ENCODE measurements at places on chromosomes 3 and 15.

GRCh38 chr15:67945951-67946700 is 106.3 kb upstream of the RNU6-1 start:
- DNase-seq: no peak

GRCh38 chr3:175606650-175607318 is 747.6 kb downstream of the NAALADL2 start:
- DNase-seq: no peak

- DNase-seq: no peak
These were observed 446.8 kb downstream of the WDR72 start for GRCh38 chr15:53312707-53313106.

- no peak for DNase-seq
These were observed 32.2 kb downstream of the DNAJB8 start for GRCh38 chr3:128434524-128434923.

GRCh38 chr3:46351646-46352045 is 2.3 kb upstream of the CCR2 start:
- no peak for DNase-seq

GRCh38 chr3:107892955-107893624 is 197.7 kb downstream of the CD47 start:
- no peak for DNase-seq

DNA sequence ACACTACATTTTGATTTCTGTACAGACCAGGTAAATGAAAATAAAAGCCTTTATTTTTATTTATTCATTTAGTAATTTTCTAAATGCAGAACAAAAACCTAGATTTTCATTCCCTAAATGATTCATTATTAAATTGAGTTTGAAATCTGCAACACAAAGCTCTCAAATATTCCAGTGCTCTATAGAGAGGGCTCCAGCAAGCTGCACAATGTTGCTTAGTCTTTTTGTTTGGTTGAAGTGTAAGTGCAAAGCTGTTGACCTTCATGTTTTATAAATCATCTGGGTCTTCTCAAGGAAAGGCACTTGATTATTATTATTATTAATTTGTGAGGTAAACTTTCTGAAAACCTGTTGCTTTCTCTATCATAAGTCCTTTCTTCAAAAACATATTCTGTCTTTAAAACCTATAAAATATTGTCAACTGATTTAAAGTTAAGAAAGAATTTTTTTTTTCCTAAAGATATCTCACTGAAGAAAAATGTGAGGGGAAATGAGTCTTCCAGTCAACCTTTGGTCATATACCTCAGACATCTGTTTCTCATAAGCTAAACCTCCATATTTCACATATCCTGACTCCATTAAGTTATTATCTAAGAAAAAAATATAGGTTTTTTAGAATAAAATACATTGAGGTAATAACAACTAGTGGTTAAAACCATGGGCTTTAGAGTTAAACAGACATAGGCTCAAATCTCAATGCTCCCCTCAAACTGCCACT is 100.7 kb downstream of the ZIC4 start:
- no peak for DNase-seq

- no peak for DNase-seq
These were observed 3.4 kb downstream of the LINGO1 start for GRCh38 chr15:77629070-77630030.

GRCh38 chr15:77866186-77866585 is 211.3 kb downstream of the TBC1D2B start:
- no peak for DNase-seq

- DNase-seq: no peak
These were observed 1.1 kb downstream of the TM6SF1 start for GRCh38 chr15:83108266-83109219.

GRCh38 chr15:68986322-68986721 is 28.2 kb upstream of the NOX5 start:
- no peak for DNase-seq

- DNase-seq: no peak
These were observed 54.6 kb downstream of the WNT7A start for GRCh38 chr3:13825311-13825579.

- no peak for DNase-seq
These were observed 9.3 kb downstream of the RFTN1 start for GRCh38 chr3:16504242-16504641.

DNA sequence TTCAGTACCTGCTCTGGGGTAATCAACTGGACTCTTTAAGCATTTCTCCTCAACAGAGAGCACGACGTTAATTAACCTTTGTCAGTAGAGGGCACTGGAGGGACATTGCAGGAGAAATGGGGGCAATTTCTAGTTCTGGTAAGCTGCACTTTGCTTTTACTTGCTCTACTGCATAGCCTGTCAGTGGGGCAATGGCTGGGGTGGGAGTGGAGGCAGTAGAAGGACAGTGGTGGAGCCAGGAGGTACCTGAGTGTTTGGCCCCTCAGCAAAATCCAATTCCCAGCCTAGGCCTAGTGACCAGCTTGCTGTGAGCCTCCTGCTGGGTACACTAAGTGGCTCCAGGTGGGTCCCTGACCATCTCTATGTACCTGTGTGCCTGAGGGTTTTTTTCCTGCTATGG is 18.3 kb upstream of the MED12L start:
- DNase-seq: no peak

DNA sequence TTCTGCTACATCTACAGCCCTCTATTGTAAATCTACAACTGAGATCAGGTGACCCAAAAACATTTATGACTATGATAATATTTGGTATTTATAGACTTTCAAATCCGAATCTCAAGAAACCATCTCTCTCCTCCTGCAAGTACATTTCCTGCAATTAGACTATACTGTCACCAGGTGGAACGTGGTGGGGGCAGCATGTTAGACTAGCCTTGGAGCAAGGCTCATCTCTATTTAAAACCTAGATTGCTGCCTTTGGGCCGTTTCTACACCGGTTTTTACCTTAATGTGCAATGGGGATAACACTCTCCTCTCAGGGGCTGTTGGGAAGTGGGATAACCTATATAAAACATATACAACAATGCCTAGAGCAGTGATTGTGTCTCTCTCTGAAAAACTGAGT is 3.8 kb upstream of the KATNBL1 start:
- DNase-seq: no peak

DNA sequence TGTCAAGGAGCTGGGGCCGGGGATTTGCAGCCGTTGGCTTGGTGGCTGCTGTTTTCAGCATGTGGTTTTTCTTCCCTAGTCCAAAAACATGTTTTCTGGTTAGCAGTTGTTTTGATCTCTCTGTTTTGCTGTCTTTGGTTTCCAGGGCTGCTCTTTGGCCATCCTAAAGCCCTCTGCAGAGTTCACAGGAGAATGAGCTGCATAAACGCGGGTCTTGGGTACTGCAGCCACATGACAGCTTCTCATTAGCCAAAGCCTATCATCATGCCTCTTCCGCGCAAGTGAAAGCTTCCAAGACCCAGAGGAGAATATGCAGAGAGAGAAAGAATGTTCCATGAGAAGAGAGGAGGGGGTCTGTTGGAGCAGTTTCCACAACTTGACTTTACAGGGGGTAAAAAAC is 138.5 kb downstream of the NTRK3 start:
- DNase-seq: no peak

- no peak for DNase-seq
These were observed 47.1 kb downstream of the ERC2 start for GRCh38 chr3:56421205-56421604.

DNA sequence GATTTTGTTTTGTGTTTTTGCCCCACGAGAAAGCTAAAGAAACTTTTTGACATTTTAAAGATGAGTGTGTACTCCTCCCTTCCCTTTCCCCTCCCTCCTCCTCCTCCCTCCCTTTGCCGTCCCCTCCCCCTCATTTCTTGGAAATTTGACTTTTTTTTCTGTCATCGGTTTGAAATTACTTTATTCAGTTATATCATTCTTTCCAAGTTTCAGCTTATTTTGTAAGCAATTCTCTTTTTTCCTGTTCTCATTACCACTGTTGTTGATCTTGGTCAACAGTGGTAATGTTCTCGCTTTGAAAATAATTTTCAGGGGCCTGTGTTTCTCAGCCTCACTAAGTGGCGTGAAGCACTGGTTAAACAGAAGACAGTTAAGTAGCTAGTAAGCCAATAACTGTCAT is 178.4 kb downstream of the AKAP13 start:
- DNase-seq: no peak

DNA sequence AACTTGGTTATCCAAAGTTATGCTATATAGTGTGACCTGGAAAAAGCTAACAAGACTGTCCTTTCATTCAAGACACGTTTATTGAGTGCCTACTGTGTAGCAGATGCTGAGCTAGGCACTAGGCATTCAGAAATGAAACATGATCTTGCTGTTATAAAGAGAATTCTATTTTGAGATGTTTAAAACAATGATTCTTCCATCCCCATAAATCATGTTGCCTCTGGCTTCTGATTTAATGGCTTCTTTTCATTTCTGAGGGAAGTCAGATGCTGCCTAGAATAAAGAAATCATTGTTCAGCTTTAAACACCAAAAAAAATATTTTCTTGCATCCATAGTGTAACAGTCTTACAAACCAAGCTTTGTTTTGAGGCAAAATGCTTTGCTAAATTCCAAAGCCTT is 620.9 kb upstream of the UBE2E2 start:
- DNase-seq: no peak

DNA sequence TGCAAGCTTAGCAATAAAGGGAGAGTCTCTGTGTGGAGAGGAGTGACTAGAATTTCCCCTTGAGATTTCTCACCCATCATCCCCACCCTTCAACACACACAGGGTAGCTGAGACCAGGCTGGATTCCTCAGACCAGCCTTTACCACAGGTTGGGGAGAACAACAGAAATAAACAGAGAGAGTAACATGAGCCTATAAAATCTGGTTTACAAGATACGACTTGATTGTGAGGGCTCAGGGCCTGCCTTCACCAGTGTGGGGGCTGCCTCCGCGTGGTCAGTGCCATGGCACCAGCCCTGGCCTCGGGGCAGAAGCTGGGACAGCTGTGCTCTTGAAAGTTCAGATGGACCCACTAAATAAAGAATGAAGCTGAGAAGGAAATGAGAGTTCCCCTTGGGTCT is 14.6 kb upstream of the MAGEF1 start:
- DNase-seq: no peak

DNA sequence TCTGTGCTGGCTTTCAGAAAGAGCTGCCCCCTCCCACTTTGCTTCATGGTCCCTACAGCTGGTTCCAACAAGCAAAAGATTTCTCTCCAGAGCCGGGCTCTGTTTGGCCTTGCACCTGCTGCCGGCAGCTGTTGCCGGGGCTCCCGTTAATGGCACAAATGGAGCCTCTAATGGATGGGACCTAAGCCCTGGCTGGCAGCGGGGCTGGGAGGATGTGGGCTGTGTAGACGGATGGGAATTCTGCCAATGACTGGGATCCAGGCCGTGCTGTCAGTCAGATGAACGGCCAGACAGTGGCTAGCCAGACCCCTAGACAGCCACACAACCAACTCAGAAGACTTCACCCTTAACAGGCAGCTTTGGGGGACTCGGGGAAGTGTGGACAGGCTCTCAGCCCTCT is 88.0 kb downstream of the RPLP1 start:
- DNase-seq: no peak

- DNase-seq: no peak
These were observed 7.0 kb downstream of the CEP152 start for GRCh38 chr15:48803877-48804276.

DNA sequence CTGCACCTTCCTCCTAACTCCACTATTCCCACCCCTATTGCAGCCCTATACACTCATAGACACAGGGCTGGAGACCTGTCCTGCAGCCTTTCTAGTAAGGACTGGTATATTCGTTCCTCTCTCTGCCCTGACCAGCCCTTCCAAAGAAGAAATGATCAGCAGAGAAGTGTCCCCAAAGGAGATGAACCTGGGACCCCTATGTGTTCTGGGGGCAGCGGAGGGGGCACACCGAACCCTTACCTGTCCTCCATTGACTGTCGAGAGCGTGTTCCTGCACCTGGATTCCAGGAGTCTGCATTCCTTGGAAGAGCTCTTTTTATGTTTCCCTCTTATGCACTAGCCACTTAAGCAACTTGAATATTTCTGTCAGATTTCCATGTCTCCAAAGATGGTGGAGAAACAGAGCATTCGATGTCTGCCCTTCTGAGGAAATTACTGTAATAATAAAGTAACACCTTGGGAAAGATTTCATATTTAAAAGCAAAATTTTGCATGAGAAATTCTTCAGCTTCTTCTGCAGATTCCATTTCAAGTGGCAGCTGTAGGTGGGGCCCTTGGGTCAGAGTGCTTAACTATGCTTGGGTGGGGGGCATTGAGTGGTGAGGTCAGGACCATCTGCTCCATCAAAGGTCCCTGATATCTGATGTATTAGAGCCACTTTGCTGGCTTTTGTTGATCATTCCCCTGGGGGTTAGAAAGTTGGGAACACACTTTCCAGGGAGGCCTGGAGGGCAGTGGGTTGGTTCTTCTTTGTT is 6.3 kb downstream of the EPHB1 start:
- DNase-seq: no peak

DNA sequence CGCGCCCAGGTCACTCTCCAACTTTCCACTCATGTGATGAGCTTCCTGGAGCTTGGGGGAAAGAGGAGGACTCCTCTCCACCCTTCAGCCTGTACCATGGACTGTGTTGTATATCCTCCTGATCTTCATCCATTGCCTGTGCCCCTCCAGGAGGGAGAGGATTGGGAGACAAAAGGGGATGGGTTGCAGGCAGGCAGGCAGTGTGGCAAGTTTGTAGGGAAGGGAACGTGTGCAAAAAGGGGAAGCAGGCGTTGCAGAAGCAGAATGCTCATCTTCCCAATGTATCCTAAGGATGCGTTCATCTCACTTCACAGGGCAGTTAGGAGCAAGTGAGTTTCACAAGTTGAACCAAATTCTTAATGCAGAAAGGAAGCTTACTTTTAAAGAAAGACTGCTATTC is 28.1 kb upstream of the GHSR start:
- DNase-seq: no peak

GRCh38 chr3:131217296-131217741 is 164.3 kb upstream of the NUDT16 start:
- DNase-seq: no peak

DNA sequence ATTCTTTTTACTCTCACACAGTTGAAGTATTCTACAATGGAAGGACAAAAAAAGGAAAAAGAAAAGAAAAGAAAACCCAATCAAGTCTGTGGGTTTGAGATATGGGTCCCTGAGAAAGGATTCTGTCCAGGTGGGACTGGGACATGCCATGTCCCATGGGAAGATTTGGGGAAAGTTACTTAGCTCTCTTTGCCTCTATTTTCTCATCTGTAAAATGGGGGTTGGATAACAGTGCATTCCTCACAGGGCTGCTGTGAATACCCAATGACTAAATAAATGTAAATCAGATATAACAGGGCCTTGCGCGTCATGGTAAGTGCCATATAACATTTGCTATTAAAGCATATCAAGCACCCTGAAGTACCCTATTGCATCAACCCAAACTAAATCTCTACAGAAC is 105.7 kb downstream of the CPN2 start:
- no peak for DNase-seq

All from CD4-positive, alpha-beta memory T cell (primary cell).